Activated B cell treated with CpG ODN at 0.5 μM for 24 hours (primary cell): ENCODE measurements at places on chromosomes 12 and 14. TPM values are rescaled to one million over a fixed set of nuclear protein-coding genes. Genes with fewer than 3 reads are reported as not detected.

Gene RND1
- total RNA-seq = 4.9 and 5.9 TPM in 2 replicates

Gene SLC7A8
- total RNA-seq = 0.76 and 1.8 TPM in 2 replicates

DNA sequence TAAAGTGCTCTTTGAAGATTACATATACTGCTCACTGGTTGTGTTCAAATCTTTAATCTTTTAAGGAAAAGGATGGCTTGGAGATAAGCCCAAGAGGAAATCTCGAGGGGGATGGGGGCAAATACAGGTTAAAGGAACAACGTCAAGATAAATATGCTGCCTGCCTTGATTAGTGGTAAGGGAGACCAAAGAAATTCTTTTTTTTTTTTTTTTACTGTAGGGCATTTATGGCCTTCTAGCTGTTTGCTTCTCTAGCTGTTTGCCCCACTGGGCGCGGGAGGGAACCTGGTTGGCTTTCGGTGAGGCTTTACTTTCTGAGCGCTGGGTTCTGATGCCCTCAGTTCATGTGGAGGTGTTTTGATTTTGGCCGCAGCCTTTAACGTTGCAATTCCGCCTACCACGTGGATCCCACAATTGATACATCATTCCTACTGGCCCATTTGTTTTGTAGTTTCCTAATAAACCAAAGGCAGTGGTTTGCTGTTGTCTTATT lies 5.7 kb downstream of the CCND2 start:
- peaks cover 82% of the 10 kb centered on the region for H3K36me3 ChIP-seq
- no peak for DNase-seq
- H3K4me3 ChIP-seq = no peak overlapping the region
- H3K27ac ChIP-seq = no peak overlapping the region
- no peaks in the 10 kb centered on the region for H3K27me3 ChIP-seq

Gene PRB4
- not detected in 2 replicates for total RNA-seq

GRCh38 chr12:14514946-14515345 lies 52.7 kb downstream of the PLBD1 start:
- H3K4me3 ChIP-seq = no peak overlapping the region
- no peaks in the 10 kb centered on the region for H3K36me3 ChIP-seq
- H3K27ac ChIP-seq = no peak overlapping the region
- no peaks in the 10 kb centered on the region for H3K4me1 ChIP-seq
- no peaks in the 10 kb centered on the region for H3K27me3 ChIP-seq

Gene RNASE7
- not detected in 2 replicates for total RNA-seq

GRCh38 chr14:50355692-50356091 lies 41.0 kb downstream of the CDKL1 start:
- no peak overlapping the region for H3K27ac ChIP-seq
- H3K27me3 ChIP-seq = no peaks in the 10 kb centered on the region
- peaks cover 6% of the 10 kb centered on the region for H3K4me1 ChIP-seq
- no peak overlapping the region for H3K4me3 ChIP-seq

Gene SPX
- total RNA-seq = 0.18 and 0.54 TPM in 2 replicates
